Cardiac muscle cell (in vitro differentiated cells and primary cell): ENCODE measurements at places on chromosomes 2 and 18. TPM values are rescaled to one million over a fixed set of nuclear protein-coding genes. Genes with fewer than 3 reads are reported as not detected.

DNA sequence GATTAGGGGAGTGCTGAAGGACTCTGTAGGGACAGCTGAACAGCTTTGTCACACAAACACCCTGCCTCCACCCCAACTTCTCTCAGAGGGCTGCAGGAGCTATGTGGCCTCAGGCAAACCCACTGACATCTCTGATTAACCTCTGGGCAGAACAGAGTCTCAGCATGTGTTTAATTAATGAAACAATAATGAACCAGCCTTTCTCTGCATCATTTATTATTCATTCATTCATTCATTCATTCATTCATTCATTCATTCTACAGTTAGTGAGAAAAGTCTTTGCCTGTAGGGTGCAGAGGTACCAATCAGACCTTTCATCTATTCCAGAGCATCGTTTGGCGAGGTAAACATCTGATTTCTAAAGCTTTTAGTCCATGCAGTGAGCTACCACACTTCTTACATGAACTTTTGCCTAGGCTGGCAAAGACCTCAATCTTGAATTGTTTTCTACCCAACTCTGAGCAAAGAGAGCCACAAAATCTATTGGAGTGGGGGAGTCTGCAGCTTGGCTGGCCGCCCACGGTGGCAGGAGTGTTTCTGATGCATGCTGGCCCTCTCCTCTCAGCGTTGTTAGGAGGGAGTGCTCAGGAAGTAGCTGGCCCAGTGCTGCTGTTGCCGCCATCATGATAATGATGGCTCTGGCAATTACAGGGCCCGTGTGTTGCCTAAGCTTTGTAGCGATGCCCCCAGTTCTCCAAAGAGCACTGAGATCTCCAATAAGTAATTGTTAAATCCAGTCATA lies 198.9 kb downstream of the SMAD7 start:
- peak; percentile 46 for DNase-seq

GRCh38 chr18:25650201-25650941 lies 298.4 kb upstream of the ZNF521 start:
- DNase-seq = peak; percentile 87

The IL36B gene
- not detected in 2 replicates for total RNA-seq

GRCh38 chr2:229921892-229922448 lies at the start of gene TRIP12:
Gene TRIP12 (minus strand): TSS chr2:229922009. CDS start chr2:229880079, 41,930 bp downstream.
- DNase-seq = peak; percentile 99

DNA sequence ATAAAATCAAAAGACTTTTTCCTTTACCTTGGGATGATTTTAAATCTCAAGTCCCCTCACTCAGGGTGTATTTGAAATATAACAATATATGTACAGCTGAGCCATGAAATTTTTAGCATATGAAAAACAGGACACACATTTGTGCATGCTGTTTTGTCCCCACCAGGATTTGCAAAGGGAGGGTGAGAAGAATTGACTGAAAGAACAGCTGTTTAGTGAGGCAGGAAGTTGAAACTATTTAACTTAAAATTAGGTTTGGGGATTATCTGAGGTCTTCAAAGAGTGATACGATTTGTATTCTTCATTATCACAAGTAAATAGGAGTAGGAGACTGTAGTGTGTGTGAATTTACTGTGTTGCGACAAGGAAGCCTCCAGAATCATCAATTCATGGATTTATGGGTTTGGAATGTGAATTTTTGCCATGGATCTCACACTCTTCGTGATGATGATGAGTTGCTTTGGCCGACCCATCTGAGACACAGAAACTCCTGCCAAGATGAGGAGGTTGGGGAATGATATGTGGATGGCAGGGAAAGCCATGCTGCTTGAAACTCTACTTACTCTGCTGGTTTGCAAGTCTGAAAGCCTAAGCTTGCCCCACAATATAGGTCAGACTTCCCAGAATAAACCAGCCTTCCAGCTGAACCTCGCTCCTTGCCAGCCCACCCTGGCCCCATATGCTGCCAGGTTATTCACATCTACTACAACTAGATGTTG lies 31.0 kb upstream of the SPATS2L start:
- DNase-seq = no peak
